ENCODE measurements at places on chromosomes 12 and 14. TPM values are rescaled to one million over a fixed set of nuclear protein-coding genes. Genes with fewer than 3 reads are reported as not detected.

FLRT2 gene
- total RNA-seq: 7.1 TPM

C3AR1 gene
- not detected for total RNA-seq

SDR9C7 gene
- total RNA-seq: 4.9 TPM

TAS2R42 gene
- not detected for total RNA-seq

Measured in bronchial epithelial cell (primary cell).